NCI-H1092 treated with DMSO at 0.1 percent for 48 hours (cell line): ENCODE measurements at places on chromosomes 5 and 9.

- no peak for DNase-seq
Observed at GRCh38 chr5:159663986-159664385, 252.3 kb upstream of the ADRA1B start.

- DNase-seq, result peak; percentile 26
Observed at GRCh38 chr5:115098041-115098702, 71.5 kb downstream of the TRIM36 start.

DNA sequence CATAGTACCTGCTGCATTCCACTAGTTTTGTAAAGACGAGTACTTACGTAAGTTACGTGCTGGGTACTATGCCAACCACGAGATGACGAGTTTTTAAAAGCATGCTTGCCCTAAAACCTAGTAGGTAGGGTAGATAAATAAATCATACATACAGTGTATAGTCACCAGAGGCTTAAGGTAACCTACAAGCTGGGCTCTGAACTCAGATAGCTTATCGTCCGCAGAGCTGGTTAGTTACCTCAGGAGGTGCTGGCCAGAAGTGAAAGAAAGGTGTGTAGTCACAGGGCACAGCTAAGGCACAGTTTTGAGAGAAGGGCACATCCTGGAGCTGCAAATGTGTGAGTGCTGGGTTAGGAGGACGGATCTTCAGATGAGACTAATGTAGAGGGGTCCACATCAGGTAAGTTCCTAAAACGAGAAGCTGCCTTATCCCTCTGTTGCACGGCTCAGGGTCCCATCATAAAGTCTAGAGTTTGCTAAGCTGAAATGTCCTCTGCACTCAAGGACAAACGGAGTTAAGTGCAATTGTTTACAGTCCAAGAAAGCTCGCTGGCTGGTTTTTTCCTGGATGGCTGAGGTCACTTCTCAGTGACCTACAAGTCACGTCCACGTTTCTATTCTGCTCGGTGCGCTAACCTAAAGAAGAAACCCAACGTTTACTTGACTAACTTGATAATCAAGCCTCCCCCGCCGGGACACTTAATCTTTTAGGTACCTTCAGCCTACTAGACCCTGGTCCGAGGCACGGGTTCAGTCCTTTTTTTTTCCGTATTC, 1.1 kb upstream of the SNX24 start:
- DNase-seq, result no peak

- no peak for DNase-seq
Observed at GRCh38 chr5:60698336-60698735, 1.6 kb downstream of the DEPDC1B start.

DNA sequence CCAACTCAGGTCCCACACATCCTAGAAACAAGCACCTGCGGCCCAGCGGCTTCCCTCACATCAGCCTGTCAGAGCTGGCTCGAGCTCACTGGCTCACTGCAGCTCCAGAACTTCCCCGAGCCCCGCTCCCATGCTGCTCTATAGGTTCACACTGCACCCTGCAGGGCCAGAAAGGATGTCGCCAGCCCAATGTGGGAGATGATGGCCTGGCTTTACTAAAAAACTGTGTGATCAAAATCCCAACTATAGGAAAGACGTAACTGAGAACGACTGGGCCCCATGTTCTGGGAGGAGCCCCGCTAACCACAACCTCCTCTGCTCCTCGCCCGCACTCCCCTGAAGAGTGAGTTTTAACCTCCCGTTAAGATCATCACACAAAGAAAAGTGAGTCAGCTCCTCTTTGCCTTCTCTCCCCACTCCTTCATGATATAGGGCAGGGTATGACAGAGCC, 4.6 kb downstream of the SURF4 start:
- DNase-seq, result no peak

GRCh38 chr5:115309751-115310370, 13.4 kb upstream of the CCDC112 start:
- peak; percentile 1 for DNase-seq

- DNase-seq, result no peak
Observed at GRCh38 chr5:60792438-60792837, 51.6 kb downstream of the ELOVL7 start.

DNA sequence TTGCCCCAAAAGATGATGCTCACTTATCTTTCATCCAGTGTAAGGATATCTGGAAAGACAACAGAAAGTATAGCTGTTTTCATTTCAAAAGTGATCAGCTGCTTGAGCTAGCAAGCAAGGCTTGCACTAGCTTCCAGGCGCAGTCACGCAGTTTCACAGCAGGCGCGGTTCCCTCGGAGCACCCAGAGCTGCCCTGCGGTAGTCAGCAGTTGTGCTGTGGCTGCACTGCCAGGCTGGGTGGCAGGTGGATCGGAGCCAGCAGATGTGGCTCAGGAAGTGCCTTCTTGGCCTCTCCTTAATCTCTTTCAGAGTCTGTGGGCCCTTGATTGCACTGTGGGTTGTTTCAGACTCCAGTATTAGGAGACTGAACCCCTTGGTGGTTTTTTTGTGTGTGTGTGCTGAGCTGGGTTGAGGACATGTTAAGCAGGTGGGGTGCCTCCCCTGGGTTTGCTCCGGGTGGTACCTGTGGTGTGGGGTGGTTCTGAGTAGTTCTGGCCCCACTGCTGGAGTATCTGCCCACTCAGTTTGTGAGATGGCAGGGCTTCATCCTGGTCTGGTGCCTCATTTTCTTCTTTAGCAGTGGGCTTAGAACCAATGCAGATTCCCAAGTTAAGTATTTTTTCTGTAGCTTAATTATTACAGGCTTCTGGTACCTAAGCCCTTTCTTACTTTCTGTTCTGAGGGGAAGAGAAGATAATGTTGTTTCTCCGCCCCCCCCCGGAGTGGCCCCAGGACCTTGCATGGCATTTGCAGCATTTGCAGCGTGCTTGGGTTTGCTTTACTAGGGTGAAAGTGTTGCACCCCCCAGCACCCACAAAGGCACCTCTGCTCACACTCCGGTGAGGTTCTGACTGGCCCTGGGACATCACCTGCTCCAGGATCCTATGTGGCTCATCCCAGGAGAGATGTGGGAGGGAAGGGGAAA, 16.4 kb downstream of the TENT4A start:
- DNase-seq, result no peak

DNA sequence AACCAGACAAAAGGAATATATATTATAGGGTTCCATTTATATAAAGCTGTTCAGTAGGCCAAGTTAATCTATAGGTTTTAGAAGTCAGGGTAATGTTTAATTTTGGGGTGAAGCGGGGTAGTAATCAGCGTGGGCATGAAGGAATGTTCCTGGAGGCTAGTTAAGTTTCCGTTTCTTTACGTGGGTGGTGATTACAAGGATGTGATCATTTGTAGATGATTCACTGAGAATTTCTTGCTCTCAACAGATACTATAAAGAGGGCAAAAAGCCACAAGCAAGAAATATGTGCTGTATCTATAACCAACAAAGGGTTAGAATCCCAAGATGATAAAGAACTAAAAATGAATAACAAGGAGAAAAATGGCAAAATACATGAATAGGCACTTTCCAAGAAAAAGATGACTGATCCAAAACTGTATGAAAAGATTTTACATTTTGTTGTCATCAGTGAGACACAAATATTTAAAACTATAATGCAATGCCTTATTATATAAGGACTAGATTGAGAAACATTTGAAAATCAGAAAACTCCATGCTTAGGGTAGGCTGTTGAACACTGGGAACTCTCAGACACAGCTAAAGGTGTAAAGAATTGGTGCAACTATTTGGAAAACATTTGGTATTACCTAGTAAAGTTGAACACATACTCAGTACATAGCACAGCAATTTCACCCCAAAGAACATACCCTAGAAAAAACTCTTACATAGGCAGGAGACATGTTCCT, 224.3 kb upstream of the S1PR3 start:
- DNase-seq, result no peak

DNA sequence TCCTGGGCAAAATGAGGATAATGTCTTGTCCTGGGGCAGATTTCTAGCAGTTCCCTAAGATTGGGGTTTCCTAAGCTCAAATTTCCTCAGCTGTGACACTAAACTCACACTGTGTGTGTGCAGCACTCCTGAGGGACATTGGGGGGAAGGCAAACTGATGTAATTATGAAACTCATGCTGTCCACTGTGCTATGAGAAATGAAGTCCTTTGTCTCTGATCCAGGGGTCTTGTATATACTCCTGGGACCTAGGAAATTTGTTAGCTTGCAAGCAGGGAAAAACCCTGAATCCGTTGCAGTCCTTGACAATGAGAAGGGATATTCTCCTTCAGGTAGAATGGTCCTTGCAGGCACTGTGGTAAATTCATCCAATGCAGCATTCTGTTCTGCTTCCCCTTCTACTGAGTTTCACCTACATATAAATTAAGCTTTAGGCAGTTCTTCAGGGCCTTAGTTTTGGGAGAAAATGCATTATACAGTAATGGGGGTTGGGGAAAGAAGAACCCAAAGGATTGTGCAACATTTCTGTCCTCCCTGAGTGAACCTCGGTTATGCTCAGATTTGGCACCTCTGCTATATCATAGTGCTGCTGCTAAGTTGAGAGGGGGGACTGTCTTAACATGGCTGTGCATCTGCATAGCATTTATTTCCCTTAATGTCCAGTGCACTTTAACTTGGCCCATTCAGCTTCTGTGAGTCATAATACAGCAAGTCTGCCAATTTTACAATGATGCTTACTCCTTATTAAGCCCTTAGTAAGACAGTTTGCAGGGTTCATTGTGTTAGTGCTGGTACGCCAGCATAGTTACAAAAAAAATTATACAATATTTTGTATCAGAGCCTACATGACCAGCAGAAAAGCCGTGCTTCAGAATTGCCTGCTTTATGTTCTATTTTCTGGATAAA, 80.2 kb downstream of the PJA2 start:
- no peak for DNase-seq

DNA sequence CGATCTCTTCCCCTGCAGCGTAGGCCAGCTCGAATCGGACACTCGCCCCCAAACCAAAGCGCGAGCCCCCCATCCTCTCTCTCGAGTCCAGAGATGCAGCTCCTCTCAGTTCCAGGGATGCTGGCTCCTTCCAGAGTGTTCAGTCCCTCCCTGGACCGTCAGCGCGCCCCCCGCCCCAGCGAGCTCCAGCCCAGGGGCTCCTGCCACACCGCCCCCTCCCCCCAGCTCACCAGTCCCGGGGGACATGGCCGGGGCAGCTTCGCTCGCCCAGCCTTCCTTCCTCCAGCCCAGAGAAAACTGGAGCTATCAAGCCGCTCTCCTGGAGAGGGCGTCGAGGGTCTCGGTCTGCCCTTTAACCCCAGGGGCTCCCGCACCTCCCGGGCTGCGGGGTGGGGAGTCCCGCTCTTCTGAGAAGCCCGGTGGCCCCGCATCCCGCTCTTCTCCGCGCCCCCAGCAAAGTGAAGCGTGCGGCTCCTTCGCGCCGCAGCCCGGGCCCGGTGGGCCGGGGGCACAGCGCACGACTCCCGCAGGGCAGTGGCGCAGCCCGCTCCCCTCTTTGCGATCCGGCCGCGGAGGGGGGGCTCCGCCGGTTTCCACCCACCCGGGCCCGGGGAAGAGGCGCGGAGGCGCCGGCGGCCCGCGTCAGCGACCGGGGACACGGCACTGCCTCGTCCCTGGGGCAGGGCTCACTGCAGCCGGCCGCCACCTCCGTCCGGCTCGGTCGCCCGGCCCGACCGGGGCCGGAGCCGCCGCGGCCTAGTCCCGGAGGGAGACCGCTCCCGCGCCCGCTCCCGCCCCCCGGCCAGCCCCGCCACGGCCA, 587 bp downstream of the MIER3 start:
- peak; percentile 6 for DNase-seq

DNA sequence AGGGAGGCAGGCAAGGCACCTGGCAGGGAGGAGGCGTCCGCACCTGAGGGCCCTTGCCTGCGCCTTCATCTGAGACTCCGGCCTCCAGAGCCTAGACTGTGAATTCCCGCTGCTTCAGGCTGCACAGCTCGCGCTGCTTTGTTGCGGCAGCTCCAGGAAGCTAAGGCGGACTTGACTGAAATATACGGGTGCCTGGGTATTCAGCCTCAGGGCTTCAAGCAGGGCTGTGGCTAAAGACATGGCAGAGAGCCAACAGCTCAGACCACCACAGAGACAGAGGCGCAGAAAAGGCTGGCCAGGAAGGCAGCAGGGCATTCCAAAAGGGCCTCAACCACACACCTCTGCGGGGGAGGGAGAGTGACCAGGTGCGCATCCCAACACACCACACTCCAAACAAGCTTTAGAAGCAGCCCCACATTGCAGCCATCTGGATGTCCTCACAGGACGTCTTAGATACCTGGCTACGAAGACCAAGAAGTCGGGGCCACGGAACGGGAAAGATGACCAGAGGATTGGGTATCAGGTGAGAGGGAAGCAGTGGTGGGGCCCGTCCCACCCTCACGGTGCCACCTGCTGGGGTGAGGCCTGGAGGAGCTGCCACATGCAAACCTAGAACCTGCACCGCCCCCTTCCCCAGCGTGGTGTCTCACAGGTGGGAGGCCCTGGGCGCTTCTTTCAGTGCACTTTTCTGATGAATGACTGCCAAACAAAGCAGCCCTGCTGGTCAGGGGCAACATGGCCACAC, 1.7 kb upstream of the DPH7 start:
- no peak for DNase-seq

DNA sequence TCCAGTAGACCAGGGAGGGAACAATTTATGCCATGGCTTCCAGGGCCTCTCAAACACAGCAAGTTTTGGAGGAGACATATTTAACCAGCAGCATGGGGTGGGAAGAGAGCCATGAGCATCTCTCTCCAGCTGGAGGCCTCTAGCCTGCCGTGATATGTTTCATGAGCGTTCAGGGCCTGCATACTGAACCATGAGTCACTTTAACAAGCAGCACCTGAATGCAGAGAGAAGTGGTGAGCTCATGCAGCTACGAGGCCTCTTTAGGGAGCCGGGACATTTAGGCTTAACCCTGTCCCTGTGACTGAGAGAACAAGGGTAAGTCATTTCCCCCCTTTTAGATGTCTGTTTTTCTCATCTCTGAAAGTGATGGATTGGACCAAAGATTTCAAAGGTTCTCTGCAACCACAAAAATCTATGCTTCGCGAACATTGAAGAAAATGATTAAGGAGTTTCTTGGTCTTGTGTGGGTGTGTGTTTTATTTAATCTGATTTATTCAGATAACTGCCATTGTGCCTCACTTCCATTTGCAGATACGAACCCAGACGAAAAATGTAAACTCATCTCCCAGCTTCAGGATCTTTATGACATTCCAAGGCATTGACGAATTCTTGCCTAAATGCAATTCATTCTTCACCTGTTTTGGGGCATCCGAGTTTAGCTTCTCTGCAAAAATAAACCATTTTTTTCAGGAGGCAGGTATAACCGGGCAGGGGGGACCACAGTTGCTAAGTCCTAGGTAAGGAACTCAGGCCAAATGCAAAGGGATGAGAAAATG, 157.0 kb downstream of the GABBR2 start:
- no peak for DNase-seq

DNA sequence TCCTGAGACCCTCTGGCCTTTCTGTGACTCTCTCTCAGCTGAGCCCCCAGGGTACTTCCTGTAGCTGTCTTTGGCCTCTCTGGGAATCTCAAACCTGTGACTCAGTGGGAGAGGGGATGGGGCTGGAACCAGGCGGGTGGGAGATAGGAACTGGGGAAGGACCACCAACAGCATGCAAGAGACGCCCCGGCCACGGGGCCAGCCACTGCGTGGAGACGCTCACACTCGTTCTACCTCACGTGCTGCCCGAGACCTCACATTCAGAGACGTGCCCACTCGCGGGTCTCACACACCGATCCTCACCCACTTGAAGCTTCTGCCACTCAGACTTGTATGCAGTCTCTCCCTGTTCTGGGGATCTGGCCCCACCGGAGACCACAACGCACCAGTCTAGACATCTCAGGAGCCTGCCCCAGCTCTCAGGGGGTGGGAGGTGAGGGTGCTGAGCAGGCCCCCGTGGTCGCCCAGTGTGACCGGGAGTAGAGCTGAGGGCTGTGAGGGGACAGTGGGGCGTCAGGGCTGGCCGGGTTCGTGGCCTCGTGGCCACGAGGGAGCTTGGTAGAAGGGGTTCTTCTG, 13.8 kb downstream of the GPRIN1 start:
- DNase-seq, result no peak
